Kidney glomerular epithelial cell (primary cell): ENCODE measurements at places on chromosomes 7 and 10.

GRCh38 chr10:19745672-19746071 lies 70.6 kb upstream of the PLXDC2 start:
- DNase-seq: no peak

GRCh38 chr10:33107953-33108352 lies 149.9 kb upstream of the ITGB1 start:
- no peak for DNase-seq

GRCh38 chr7:146636033-146636356 lies 519.4 kb downstream of the CNTNAP2 start:
- no peak for DNase-seq

DNA sequence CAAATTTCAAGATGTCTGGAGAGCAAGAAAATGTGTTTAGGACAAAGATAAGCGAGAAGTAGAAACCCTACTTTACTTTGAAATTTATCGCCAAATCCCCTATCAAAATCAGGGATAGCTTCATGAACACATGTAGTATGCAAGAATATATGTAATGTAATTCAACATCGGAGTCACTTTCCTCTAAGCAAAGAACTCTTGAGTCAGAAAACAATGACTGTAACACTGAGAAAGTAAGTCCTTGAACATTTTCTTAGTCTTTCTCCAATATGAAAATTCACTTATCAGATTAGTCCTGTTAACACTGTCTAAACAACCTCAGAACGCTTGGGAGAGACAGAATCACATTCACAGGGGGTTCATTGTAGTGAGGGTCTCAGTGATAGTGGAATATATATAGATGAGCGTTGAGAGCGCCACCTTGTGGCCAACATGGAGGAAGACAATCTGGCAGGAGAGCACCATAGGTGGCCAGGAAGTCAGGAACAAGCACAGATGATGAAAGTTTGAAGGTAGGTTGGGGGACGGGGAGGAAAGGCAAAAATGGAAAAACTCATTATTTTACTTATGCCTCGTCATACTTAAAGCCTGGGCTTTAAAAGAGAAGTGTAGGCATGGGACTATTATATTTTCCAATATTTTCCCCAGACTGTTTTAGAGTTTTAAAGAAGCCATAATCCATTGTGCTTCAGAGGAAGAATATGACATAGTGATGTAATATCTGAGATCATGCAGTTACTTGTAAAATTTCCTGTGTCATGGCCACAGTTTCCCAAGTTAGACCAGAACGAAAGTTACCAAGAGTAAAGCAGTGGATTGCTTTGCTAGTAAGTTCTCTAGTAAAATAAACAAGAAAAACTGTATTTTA lies 115.5 kb upstream of the GNAI1 start:
- peak; percentile 35 for DNase-seq

DNA sequence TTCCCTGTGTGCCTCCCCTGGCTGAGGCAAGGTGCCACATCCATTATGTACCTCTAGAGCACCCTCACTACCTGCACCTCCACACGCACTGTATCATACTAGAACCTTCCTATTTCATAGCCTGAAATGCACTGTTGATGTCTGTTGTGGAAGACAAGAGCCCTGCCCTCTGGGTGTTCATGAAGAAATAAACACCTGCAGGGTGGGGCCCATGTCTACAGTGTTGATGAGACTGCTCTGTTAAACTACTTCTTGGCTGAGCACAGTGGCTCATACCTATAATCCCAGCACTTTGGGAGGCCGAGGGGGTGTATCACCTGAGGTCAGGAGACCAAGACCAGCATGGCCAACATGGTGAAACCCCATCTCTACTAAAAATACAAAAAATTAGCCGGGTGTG lies 14.0 kb downstream of the SORBS1 start:
- no peak for DNase-seq

- peak; percentile 51 for DNase-seq
Measured at GRCh38 chr10:11270135-11270857, 252.6 kb downstream of the CELF2 start.

GRCh38 chr10:2949948-2950354 lies 117.4 kb upstream of the PFKP start:
- peak; percentile 16 for DNase-seq

DNA sequence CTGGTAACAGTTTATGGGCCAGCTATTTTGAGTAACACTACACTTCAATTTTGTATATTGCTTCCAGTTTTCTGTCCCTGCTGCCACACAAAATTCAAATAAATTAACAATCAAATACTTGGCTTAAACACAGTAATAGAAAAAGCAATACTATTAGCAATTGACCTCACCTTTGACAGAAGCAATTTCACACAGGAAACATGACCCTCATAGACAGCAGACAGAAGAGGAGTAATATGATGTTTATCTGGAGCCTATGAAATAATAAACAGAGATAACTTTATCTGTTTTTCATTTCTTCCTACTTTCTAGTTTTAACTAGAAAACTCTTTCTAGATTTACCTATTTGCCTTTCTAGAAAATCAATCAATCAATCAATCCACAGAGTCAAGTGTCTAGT lies 26.7 kb downstream of the MTPN start:
- no peak for DNase-seq

- no peak for DNase-seq
Measured at GRCh38 chr10:47025253-47025539, 114.0 kb downstream of the PTPN20 start.

- no peak for DNase-seq
Measured at GRCh38 chr7:17618652-17618974, 320.2 kb downstream of the AHR start.

DNA sequence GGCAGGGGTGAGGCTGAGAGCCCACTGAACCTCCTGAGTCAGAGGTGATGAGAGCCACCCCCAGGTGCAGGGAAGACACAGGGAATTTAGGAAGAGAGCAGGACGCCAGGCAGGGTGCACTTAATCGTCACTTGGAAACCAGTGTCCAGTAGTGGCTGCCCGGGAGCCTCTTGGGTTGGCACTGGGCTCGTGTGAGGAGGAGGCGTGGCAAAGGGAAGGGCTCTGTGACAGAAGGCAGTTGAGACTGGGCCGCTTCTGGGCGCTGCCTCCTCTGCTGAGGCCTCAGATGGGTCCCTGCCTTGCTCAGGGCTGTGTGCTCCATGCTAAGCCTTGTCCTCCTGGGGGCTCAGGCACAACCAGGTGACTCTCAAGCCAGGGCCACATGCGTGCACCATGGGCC lies 13.3 kb downstream of the RET start:
- no peak for DNase-seq

GRCh38 chr10:90321132-90321816 lies 536.6 kb downstream of the HTR7 start:
- DNase-seq: peak; percentile 82

GRCh38 chr7:122430710-122431109 lies 126.2 kb upstream of the FEZF1 start:
- DNase-seq: no peak

GRCh38 chr7:82211333-82211732 lies 232.2 kb downstream of the CACNA2D1 start:
- no peak for DNase-seq

GRCh38 chr7:86765931-86766330 lies 122.2 kb downstream of the GRM3 start:
- no peak for DNase-seq

- DNase-seq: no peak
Measured at GRCh38 chr7:68955656-68956055, 642.6 kb upstream of the AUTS2 start.

GRCh38 chr7:121516821-121517220 lies 120.7 kb upstream of the FAM3C start:
- no peak for DNase-seq

DNA sequence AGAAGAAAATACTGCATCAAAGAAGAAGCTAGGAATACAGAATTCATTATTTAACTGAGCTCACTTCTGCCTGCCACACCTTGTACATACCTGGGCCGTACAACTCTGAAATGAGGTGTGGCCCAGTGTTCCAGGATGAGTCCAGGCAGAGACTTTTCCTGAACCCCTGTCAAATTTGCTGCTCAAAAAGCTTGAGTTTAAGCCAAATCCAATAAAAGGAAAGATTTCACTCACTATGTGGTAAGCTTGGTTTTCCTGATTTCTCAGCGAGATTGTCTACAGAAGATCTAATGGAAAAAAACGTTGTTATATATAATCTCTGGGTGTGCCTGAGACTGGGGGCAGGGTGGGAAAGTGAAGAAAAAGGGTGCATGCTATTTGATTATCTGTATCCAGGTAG lies 72.1 kb upstream of the EGFR start:
- DNase-seq: no peak

GRCh38 chr10:72552857-72553256 lies 73.0 kb downstream of the MICU1 start:
- DNase-seq: peak; percentile 2

GRCh38 chr10:30553018-30553625 lies 76.4 kb downstream of the LYZL2 start:
- DNase-seq: no peak

- no peak for DNase-seq
Measured at GRCh38 chr7:92648067-92648466, 57.9 kb upstream of the FAM133B start.

DNA sequence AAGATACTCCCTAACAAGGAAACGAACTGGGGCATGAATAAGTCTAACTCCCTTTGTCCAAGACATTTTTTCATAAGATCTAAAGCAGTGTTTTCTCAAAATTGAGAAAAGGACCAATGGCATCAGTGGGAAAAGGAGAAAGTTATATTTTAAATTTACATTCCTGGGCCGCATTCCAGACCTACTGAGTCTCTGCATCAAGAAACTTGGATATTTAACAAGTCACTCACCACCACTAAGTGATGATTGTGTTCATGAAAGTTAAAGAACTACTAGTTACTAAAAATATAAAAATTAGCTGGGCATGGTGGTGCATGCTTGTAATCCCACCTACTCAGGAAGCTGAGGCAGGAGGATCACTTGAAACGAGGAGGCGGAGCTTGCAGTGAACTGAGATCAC lies 149.6 kb upstream of the MEOX2 start:
- peak; percentile 40 for DNase-seq

DNA sequence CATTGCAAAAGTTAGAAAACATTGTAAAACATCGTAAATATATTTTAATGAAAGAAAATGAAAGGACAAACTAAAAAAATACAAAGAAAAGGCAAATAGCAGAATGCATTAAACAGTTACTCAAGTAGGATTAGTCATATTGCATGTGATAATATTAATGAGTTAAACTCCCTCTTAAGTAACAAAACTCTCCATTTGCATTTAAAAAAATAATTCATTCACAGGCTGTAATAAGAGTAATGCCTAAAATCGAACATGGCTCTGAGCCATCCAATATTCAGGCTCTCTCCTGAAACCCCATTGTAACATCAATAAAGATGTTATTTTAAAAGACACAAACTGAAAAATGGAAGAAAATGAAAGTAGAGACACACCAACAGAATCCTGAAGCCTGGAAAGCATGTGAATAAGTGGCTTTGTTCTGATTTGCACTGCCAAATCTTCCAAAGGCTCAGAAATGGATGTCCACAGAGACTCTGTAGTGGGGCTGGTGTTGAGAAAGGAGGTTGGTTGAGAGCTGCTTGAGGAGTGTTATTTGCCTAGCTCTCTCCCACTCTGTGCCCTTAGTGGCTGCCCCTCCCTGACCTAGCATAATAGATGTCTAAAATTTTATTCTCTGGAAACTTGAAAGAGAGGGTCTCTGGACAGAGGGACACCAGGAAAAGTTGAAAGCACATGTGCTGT lies 268.3 kb upstream of the MEOX2 start:
- DNase-seq: no peak
